ENCODE measurements at places on chromosomes 2 and 18. TPM values are rescaled to one million over a fixed set of nuclear protein-coding genes. Genes with fewer than 3 reads are reported as not detected.

The ALPP gene
- polyA plus RNA-seq = not detected

The SERPINB7 gene
- not detected for polyA plus RNA-seq

The SCN7A gene
- 59.4 TPM for polyA plus RNA-seq

The STARD6 gene
- not detected for polyA plus RNA-seq

DNA sequence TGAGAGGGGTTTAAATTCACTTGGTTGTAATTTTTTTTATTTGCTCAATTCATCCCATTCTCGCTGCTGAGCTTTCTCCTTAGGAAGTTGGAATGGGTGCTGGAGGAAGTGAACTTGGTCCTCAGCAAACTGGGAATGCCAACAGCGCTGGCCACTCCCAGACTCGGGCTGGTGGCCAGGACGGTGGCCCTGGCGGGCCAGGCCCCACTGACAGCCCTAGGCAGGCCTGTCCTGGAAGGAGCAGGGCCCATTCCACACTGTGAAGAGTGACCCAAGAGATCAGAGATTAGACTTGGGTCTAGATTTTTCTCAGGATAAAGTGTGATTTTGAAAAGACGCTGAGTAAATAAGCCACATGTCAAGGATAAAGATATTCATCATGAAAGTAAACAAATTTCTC, 132.7 kb downstream of the HDAC4 start:
- no peak for DNase-seq

- no peak for DNase-seq
These were observed 49.1 kb upstream of the SEMA4C start for GRCh38 chr2:96918754-96919550.

DNA sequence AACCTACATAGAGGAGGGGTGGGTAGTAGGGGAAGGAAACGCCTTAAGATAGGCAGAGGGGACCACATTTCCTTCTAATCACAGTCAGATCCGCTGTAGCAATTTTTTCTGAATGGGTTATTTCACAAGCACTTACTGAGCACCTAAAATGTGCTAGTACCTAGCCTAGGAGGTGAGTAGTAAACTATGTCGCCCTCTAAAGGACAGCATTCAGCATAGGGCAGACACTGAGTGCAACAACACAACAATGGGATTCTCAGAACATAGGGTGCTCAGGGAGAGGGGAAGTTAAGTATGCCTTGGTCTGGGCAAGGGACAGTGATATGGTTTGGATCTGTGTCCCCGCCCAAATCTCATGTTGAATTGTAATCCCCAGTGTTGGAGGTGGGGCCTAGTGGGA, 166.1 kb upstream of the RAB6C start:
- no peak for DNase-seq

GRCh38 chr2:226079671-226080181, 680.2 kb downstream of the NYAP2 start:
- DNase-seq = peak; percentile 77

DNA sequence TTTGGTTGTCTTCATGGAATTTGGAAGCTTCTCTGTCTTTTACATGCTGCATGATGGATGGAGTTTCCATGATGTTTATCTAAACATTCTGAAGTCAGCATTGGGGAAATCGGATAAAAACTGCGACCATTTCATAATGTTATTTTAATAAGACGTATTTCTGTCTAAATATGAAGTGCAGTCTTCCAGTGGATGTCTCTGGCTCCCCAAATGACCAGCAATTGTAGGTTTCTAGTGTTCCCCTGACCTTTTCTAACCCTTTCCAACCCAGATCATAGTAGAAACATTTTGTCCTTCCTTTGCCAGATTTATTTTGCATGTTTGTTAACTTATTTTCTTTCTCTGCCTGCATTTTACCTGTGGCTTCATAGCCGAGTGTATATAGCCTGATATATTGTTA, 559.3 kb downstream of the ADCYAP1 start:
- no peak for DNase-seq

DNA sequence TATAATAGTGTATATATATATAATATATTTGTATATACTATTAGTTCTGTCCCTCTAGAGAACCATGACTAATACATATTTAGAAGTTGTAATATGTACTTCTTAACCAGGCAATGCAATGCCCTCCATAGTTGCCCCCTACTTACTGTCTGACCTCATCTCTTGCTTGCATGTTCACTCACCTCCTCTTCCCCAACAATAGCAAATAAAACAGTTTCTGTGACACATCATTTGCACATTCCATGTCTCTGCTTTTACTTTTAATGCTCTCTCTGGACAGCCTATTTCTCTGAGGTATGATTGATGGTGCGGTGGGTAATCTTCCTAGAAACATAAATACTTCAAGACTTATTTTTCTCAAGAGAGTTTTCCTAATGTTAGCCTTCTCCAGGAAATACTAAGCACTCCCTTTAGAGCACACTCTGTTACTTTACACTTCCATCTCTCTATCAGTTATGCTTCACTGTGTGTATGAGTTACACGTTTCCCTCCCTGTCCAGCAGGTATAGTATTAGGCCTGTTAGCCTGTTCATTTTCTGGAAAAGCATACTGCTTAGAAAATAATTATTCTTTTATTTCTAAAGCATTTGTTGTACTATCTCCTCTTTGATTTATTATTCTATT, 295.6 kb upstream of the LRATD1 start:
- DNase-seq = no peak

DNA sequence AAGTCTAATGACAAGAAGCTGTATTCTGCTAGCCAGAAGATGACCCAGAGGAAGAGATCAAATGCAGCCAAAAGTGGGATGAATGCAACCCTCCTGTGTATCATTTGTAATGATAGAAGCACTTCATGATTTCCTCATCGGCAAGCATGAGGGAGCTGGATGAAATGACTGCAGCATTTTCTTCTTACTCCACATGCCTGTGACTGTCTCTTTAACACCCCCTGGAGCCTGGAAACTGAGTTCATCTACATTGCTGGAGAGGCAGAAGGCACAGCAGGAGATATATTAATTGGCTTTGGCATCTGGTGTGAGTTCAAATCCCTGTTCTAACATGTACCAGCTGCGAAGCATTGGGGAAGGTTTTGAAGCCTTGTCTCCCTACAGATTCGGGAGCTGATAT, 37.7 kb downstream of the ID2 start:
- DNase-seq = no peak
